ENCODE measurements at places on chromosomes 6 and 20.

DNA sequence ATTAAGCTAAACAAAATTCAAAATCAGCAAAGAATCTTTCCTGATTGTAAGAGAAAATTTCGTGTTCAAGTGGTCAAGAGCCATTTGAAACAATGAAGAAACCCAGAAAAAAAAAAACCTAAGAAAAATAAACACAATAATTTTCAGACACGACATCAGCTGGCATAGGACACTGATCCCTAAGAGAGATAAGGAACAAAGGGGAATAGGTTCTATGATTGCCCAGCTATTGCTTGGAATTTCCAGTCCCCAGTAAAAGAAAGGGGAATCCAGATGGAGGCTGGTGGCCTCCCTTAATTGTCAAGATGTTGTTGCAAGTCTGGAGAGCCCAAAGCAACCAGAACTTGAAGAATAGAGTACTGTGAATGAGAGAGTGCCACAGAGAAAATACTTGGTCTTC lies 48.5 kb downstream of the COL12A1 start:
- no peak for DNase-seq

GRCh38 chr6:37507077-37507476 lies 7.4 kb upstream of the CCDC167 start:
- no peak for DNase-seq

GRCh38 chr6:83962582-83962981 lies 71.0 kb upstream of the MRAP2 start:
- no peak for DNase-seq

GRCh38 chr20:58388028-58388601 lies 914 bp upstream of the VAPB start:
- no peak for DNase-seq

GRCh38 chr6:148924226-148925012 lies 177.6 kb downstream of the UST start:
- no peak for DNase-seq

DNA sequence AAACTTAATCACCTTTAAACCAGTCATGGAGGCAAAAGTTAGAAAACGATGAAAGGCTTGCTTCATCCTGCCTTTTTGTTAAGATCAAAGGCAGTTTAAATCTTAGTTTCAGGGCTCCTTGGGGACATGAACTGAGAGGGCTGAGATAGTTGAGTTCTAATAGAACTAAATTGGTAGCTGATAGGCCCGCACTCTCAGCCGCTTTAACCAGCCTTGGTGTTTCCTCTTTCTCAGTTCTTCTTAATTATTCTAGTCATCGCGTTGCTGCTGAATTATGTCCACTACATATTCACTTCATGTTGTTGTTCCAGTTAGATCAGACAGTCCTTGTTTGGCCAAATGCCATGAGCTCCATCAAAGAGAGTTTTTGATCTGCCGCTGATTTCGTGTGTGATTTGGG lies 72.5 kb downstream of the ANKS1A start:
- DNase-seq: no peak

Data from CD4-positive, alpha-beta T cell treated with Interferon alpha-2 for 1 hour (primary cell).